AG08395 (cell line): ENCODE measurements at places on chromosomes 16 and 17.

DNA sequence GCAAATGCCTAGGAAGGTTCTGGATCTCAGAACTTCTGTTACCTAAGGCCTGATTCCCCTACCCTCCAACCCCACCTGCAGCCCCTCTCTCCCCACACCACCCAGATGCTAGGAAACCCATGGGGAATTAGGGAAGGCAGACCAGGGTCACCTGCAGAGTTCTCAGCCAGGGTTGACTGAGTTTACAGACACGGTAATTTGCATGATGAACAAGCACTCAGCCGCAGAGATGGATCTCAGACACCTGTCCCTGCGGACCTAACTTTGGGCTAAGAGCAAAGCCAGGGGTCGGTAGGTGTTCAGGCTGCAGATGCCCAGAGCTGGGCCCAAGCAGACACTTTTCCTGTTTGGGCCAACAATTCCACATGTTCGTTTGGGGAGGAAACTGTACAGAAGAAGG lies 2.9 kb downstream of the ABI3 start:
- DNase-seq, result no peak

DNA sequence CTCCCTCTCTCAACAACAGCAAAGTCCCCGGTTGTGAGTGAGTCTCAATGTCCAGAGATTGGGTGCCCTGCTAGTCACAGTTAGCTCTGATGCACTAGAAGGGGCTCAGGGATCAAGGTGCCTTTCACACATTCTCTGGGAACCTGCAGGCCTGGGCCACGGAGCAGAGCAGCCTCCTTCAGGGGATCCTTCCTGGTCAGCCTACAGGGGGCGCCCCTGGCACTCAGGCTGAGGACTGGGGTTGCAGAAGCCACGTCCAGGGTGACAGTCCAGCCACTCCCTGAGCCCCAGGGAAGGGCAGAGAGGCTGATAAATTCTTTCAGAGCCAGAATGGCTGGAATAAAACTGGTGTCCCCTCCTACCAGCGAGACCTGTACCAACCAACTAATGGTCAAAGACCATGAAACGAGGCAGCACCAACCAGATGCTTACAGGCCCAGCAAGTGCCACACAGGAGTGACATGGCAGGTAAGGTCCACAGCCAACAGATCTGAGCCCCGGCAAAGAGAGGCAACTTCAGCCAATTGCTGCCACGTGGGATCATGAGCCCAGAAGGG lies 43.5 kb downstream of the ST3GAL2 start:
- peak; percentile 50 for DNase-seq

DNA sequence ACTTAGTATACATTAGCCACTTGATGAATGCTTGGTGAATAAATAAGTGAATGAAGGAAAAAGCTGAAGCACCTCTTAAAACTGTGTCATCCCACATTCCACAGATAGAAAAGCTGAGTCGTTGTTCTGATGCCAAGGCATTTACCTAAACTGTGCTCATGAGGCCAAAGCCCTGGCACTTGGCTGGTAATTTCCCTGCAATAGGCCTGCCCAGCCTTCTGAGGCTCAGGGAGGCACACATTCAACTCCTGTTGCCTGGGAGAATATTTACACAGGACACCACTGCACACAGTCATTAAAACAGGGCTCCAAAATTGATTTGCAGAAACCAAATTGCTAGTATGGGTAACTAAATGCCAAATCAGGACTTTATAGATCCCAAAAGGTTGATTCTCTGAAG lies 333.0 kb upstream of the C16orf82 start:
- no peak for DNase-seq

- no peak for DNase-seq
Measured at GRCh38 chr17:79137789-79138165, 63.2 kb downstream of the ENGASE start.

DNA sequence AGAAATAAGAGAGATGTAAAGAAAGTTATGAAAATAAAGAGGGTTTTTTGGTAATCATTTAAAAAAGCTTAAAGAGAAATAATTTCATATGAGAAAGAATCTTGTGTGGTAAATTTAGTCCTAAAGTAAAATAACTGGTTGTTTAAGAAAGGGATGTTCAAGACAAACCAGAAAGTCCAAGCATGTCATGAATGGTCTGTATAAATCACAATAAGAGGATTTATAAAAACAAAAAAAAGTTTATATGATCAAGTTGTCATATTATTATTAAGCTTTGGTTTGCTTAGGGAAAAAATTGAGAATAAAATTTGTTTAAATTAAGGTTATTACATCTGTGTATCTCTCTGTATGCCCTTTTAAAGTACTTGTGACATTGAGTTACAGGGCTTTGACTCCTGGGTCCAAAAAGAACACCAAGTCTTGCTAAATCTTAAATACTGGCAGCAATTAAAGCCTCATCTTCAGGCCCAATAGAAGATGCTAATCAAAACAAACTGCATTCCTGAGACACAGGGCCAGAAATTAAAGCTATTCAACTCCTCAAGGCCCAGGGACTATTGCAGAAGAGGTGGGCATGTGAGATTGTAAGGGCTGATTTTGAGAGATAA lies 15.6 kb upstream of the TRIM25 start:
- DNase-seq, result no peak

- peak; percentile 55 for DNase-seq
Measured at GRCh38 chr17:30236766-30237165, 1.3 kb upstream of the SLC6A4 start.

DNA sequence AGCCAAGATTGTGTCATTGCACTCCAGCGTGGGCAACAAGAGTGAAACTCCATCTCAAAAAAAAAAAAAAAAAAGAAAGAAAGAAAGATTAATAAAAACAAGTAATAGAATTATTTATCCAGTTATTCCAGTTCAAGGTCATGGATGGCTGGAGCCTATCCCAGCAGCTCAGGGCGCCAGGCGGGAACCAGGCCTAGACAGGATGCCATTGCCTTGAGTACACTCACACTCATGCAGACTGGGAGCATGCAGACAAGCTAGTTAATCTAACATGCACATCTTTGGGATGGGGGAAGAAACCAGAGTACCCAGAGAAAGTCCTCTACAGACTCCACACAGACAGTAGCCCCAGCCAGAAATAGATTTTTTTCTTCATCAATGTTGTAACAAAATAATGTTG lies 17.9 kb downstream of the PDP2 start:
- peak; percentile 38 for DNase-seq

DNA sequence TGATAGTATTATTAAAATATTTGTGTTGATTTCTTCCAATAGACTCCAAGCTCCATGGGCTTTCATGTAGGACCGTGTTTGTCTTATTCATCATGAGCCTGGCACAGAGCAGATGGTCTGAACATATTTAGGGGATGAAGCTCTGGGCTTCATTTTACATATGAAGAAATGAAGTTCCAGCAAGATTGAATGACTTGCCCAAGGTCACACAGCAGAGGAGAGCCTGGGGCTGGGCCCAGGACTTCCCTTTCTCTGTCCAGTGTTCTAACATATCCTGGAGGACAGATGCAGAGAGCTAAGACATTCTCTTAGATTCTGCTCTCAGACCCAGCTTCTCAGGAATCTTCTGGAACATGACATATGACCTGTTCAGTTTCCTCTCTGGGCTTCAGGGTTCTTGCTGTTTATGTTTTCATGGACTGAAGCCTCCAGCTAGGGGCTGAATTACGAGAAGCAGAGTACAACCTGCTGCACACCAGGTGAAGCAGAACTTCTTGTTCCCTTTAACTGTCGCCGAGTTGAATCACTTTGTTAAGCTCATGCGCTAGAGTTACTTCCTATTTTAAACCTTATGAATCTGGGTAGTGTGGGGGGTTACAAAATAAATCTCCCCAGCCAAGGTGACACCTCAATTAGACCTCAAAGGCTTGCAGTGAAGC lies 53.6 kb downstream of the GPRC5B start:
- no peak for DNase-seq
